ENCODE measurements at places on chromosomes 12 and 14.

GRCh38 chr14:39258782-39259545 lies 25.2 kb downstream of the MIA2 start:
- no peak for DNase-seq

GRCh38 chr12:53770281-53770680 lies 18.5 kb upstream of the CISTR start:
- no peak for DNase-seq

DNA sequence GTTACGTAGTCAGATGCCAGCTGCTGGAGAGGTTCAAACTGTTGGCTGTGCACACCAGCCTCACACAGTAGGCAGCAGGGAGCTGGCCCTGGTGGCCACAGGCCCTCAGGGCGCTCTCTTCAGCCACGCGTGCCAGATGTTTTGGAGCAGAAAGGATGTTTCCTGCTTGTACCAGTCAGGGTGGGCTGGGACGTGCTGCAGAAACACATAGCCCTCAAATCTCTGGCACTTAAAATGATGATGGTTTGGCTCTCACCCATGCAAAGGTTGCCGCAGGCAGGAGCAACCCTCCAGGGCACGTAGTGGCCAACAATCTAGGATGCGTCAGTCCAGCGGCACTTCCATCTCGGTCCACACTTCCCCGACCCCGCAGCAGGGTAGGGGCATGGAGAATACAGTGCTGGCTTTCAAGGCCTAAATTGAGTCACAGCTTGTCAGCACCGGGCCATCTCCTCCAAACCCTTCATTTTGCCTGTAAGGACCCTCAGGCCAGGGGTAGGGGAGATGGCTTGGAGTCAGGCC lies 1.7 kb upstream of the FAM181A start:
- DNase-seq: no peak

- no peak for DNase-seq
Measured at GRCh38 chr14:72610096-72610830, 283.6 kb downstream of the DPF3 start.

- DNase-seq: no peak
Measured at GRCh38 chr12:104480826-104481440, 24.2 kb downstream of the CHST11 start.

DNA sequence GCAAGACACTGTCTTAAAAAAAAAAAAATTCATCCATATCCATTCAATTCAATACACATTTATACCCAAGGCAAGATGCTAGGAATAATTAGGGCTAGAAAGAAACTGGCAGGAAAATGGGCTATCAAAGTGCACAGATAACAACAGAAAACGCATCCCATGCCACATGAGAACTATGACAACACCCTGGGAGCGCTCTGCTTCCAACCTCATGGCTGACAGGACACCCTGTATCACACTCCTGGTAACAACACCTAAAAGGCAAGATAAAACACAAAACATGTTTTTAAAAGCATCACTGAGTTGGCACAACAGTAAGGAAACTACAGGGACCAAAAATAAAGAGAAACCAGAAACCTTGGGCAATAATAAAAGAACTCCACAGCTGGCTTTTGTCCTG lies 54.9 kb downstream of the ZFYVE21 start:
- no peak for DNase-seq

DNA sequence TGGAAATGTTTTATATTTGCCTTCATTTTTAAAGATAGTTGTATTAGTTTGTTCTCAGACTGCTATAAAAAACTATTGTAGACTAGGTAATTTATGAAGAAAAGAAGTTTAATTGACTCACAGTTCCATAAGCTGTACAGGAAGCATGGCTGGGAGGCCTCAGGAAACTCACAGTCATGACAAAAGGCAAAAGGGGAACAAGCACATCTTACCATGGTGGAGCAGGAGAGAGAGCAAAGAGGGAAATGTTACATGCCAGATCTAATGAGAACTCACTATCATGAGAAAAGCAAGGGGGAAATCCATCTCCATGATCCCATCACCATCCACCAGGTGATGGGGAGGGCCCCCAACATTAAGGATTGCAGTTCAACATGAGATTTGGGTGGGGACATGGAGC lies 35.5 kb upstream of the UNC79 start:
- no peak for DNase-seq

GRCh38 chr12:69459477-69459876 lies 10.7 kb upstream of the FRS2 start:
- no peak for DNase-seq

- DNase-seq: no peak
Measured at GRCh38 chr12:107328442-107329133, 235.2 kb upstream of the CRY1 start.

DNA sequence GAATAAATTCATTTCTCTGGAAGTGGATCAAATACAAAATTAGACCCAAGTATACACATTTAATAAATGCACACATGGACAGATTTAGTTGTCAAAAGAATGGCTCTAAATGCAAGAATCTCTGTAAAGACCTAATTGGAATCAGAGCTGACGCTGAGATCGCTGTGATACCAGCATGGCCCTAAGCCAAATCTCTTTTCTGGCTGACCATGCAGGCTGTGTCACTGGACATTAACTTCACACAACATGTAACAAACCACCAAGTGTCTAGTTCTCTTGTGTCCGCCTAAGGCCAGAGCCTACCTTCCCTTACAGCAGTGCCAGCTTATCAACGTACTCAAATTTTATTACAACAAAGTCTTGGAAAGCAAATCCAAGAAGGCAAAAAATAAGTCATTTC lies 127.5 kb downstream of the MED13L start:
- no peak for DNase-seq

DNA sequence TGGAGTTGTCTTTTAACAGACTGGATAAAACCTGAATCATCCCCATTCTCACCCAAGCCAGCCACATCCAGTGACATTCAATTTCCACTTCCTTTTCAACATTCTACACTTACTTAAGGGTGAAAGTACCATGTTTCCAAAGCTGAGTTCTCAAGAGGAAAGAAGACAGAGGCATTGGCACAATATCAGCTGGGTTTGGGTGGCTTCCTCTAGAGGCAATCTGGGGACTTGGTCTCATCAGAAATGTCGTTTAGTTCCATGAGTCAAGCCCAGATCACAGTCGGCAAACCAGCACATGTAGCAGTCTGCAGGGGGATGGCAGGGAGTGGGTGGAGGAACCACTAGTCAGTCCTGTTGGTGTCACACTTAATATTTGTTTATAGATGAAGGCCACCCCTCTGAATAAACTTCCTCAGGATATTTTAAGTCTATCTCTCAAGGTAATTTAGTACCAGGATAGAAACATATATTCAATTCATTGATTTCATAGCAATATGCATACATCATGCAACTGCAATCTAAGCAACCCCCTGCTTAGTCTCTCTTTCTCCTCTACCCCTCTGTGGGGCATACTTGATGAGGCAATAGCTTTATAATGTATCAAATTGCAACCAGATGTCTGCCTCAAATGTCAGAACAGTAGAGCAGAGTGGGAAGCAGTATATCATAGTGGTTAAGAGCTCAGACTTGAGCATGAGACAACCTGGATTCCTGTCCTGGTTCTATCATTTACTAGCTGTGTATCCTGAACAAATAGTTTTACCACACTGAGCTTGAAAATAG lies 3.0 kb downstream of the SRRM4 start:
- no peak for DNase-seq

DNA sequence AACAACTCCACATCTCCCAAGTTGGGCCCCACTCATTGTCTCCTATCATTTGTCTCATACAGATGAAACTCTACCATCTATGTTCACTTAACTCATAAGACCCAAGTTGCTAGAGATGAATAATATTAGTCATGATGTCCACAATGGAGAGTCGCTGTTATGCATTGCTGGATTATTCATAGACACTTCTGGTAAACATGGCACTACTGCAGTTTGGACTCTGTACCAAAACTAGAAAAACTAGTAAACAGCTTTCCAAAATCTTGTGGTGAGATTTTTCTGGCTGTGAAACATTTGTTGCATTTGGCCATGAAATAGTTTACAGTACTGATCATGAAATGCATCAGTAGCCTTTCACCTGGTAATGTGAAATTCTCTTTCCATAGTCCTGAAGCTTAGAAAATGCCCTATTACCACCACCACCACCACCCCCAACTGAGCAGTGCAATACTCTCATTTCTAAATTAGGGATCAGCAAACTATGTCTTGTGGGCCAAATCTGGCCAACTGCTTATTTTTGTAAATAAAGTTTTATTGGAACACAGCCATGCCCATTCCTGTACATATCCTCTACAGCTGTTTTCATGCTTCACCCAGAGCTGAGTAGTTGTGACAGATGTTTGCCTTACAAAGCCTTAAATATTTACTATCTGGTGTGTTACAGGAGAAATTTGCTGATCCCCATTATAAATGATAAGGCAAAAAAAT lies 236.5 kb downstream of the DPF3 start:
- DNase-seq: no peak

GRCh38 chr12:124837958-124838803 lies 25.5 kb downstream of the SCARB1 start:
- no peak for DNase-seq

DNA sequence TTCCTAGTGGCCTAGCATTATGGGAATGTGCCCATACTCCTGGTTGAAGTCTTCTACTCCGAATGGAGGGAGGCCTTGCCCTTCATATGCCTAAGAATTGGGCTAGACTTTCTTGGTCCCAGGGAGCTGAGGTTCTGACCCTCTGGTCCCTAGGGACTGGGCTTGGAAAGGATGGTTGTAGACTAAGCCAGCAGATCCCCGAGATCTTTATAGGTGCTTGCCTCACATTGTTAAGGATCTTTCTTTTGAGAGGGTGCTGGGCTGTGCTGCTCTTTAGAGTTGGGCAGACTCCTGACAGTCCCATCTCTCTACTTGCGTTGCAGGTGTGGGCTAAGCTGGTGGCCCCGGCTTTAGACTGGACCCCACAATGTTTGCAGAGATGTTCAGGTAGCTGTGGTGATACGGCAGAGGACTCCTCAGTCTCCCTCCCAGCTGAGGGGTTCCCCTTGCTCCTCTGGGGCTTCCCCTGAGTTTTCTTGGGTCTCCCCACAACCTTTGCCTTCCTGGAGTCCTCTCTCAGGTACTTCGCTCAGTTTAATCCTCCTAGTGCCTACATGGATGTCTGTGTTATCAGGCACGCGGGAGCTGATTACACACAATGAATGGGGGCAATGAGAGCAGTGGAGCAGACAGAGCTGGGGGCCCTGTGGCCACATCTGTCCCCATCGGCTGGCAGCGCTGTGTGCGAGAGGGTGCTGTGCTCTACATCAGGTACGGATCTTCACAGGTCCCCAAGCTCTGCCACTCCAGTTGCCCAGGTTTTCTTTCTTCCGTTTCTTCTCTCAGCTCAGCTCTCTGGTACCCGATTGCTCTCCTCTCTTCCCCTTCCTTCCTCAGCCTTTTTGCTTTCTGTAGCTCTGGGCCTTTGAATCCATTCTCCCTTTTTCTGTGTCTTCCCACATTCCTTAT lies 1.3 kb downstream of the MBD6 start:
- peak; percentile 9 for DNase-seq

- DNase-seq: no peak
Measured at GRCh38 chr12:111650912-111651311, 34.8 kb downstream of the BRAP start.

GRCh38 chr12:19546611-19547162 lies 107.4 kb downstream of the AEBP2 start:
- no peak for DNase-seq

GRCh38 chr14:84610086-84610485 lies 919.9 kb upstream of the FLRT2 start:
- no peak for DNase-seq

DNA sequence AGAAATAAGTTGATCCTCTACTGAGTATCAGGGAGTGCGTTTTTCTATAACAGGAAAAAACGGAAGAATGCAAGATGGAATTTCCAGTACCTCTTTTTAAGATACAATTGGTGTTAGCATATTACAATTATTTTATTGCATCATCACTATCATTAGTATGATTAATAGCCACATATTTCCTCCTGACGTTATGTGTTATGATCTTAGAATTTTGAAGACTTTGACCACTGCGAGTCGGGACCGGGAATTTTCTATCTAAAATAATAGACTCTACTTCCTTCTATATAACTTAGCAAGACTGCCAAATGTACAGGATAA lies 679 bp upstream of the SAV1 start:
- no peak for DNase-seq

DNA sequence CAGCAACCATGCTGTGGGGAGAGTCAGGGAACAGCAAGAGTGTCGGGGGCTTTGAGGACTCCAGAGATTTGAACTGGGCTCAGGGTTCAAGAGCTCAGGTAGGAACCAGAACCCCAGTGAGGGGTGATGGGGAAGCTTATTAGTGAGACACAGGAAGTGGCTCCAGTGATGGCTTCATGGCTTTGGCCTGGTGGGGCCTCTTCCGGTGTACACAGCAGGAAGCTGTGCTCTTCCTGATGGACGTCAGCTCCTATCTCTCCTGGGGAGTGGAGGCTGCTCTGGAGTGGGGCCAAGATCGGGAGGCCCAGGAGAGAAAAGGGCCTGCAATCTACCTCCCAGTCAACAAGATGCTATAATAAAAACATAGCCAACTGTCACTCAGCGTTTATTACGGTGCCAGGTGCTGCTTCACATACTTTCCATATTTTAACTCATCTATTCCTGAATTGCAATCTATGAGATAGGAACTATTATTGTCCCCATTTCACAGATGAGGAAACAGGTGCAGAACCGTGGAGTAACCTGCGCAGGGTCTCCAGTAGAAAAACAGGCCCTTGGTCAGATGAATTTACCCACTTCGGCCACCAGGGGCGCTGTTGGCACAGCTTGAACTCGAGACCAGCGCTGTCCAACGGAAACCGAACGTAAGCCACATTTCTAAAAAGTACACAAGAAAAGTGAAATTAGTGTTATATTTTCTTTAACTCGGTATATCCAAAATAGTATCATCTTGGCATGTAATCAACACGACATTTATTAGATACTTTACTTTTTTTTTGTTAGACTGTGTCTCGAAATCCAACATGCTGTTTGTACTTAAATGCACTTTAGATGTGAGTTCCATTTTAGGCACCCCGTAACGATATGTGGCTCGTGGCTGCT lies 63.6 kb upstream of the DLK1 start:
- DNase-seq: peak; percentile 32

- no peak for DNase-seq
Measured at GRCh38 chr12:108575199-108575912, 13.0 kb downstream of the ISCU start.

GRCh38 chr12:32181498-32182175 lies 75.0 kb downstream of the BICD1 start:
- DNase-seq: no peak

DNA sequence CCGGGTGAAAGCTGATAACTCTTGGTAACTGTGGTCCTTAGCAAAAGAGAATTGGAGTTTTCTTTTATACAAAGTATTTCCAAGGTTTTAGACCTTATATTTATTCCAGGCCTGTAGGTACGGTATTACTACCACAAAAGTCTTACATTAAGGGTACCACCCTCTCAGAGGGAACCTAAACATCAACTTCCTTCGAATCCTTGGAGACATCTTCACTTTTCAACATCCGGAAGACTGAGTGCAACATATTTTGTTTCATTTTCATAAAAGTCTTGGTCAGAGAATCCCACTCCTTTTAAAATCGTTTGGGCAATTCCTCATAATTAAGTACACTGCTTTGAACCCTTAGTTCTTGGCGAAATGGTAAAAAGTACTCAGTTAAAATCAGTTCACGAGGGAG lies 1.2 kb downstream of the CNOT2 start:
- DNase-seq: no peak
